ENCODE measurements at places on chromosomes 12 and 14.

DNA sequence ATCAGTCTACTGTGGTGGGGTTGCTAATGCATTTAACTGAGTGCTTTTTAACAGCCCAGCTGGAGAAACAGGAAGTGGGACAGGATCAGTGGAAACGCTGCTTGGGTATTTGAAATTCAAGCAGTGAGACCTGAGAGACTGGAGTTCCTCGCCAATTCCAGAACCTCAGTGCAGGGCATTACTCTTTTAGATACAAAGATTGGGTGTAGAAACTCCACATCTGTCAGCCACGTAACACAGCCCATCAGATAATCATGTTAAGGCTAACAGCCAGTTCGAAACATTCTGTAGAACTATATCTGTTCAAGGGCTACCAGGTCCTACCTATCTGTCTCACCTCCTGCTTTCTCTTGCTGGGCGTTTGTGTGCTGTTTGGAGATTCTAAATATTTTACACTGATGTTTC, 45.5 kb downstream of the RAD52 start:
- no peak for DNase-seq

- DNase-seq = no peak
Measured at GRCh38 chr12:10926269-10926668, 2.8 kb upstream of the PRH2 start.

DNA sequence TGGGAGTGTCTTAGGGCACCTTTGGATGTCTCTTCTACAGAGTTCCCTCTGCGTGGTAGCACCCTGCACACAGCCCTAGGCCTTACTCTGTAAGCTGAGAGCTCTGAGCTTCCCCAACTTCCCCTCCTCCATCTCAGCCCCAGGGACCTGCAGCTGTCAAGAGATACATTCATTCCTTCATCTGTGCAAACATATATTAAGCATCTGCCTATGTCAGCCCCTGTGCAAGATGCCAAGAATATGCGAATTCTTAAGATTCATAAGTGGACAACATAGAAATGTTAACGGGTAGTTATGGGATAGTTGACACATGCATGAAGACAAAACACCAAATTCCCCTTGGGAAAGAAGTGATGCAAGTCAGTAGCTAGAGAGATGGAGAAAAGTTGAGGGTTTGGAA, 190.8 kb downstream of the SLC41A2 start:
- no peak for DNase-seq

DNA sequence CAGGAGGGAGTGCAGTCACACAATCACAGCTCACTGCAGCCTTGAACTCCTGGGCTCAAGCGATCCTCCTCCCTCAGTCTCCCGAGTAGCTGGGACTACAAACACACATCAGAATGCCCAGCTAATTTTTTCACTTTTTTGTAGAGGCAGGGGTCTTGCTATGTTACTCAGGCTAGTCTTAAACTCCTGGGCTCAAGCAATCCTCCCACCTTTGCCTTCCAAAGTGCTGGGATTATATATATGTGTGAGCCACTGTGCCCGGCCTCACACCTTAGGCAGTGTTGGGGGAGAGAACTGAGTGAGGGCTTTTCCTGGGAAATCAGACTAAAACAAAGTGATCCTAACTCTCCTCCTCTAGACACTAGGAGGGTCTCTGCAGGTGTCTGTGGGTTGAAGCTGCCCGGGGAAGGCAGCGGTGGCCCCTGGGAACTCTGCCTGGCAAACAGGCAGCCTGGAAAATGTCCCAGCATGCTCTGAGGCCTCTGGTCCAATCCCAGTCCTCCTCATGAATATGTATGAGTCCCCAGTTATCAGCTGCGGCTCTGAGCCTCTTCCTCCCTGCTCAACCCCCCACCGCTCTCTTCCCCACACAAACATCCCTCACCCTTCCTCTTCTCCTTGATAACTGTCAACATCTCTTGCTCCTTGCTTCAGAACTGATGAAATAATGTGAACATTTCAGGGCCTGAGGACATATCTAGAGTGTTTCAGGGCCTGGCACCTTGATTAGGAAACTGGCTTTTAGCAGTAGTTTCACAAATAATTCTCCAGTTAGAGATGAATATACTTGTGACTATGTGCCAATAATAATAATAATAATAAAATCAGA, 7.9 kb upstream of the NAA25 start:
- DNase-seq = peak; percentile 36

DNA sequence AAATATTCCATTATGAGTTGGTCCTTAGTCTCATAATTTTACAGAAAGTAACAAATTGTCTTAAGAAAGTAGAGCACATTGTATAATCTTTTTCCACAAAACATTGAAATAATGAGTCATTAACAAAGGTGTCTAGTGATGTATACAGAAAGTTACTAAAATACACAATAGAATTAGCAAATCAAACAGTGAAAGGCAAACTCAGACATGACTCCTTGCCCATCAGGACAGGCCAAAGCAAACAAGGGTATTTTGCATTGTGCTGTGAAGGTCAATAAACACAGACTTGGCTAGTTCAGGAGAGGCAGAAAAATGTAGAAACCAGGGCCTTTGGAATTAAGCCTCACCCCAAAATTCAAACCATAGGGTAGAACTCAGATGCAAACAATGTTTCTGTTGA, 37.3 kb downstream of the SIX4 start:
- DNase-seq = no peak

DNA sequence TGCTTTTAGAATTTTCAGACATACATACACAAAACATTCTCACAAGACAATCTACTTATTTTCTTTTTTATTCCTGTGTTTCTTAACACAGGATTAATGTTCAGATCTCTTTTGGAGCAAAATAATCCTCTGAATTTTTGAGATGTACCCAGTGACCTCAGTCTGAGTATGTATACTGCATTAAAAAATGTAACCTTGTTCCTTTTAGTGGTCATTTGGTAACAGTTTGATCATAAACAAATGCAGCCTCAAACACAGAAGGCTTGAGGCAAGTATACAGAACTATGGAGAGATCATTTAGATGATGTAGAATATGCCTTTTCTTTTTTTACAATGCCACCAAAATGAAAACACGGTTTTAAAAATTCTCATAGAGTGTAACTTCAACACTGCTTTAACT, 9.7 kb downstream of the HIF1A start:
- no peak for DNase-seq

DNA sequence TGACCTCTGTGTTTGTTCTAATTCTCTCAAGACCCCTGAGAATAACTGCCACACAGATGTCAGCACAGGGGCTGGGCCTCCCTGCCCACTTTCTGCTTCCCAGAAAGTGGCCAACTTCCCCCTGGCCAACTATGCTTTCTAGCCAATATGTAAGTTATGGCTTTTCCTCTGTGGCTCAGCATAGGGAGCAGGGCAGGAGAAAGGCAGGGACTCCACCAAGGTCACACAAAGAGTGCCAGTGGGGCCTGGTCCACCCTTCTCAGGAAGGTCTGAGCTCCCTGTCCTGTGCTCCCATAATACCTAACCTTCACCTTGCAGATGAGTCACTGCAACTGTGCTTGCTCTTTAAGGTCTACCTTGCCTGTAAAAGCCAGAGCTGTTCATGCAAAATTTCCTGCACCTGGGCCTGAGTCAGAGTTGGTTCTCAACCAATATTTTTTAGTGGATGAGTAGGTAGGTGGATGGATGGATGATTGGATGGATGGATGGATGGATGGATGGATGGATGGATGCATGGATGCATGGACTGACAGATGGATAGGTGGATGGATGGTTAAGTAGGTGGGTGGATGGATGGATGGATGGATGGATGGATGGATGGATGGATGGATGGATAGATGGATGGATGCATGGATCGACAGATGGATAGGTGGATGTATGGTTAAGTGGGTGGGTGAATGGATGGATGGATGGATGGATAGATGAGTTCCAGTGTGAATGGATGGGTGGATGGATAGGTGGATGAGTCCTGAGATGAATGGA, 64.2 kb downstream of the DIO3 start:
- DNase-seq = no peak

- peak; percentile 71 for DNase-seq
Measured at GRCh38 chr12:6167327-6168280, 32.6 kb upstream of the CD9 start.

DNA sequence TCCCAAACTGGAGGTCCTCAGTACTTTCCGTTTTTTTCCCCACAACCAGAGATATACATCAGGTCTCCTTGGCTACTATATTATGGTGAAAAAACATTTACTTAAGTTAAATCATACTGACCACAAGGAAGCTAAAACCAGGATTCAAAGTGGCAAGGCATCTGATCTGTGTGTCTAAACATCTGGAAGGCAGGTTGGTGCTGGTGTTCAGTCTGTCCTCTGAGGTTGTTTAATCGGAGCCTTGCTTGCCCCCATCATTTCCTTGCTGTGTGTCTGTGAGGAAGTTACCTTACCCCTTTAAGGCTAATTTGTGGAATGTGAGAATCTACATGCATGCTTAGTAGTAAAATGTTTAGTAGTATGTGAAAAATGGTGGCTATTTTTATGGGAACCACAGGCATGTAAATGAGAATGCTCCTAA, 75.6 kb downstream of the GALNT4 start:
- no peak for DNase-seq

- DNase-seq = no peak
Measured at GRCh38 chr12:61781021-61781581, 479.1 kb upstream of the USP15 start.

GRCh38 chr12:18217966-18218365, 43.4 kb upstream of the PIK3C2G start:
- no peak for DNase-seq

GRCh38 chr12:121741743-121742142, 29.2 kb downstream of the TMEM120B start:
- DNase-seq = no peak

- DNase-seq = no peak
Measured at GRCh38 chr14:60204843-60205774, 39.9 kb upstream of the DHRS7 start.

DNA sequence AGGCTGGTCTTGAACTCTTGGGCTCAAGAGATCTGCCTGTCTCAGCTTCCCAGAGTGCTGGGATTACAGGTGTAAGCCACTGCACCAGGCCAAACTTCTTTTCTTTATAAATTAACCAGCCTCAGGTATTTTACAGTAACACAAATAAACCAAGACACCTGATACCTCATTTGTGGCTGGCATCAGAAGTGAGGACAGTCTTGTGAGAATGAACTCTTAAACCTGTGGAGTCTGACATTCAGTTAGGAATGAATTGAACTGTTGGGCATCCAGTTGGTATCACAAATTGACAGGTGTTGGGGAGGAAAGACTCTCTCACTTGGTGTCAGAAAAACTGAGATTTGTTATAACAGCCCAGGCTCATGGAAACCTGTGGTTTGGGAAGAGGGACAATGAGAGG, 120.5 kb downstream of the DENND5B start:
- DNase-seq = no peak

DNA sequence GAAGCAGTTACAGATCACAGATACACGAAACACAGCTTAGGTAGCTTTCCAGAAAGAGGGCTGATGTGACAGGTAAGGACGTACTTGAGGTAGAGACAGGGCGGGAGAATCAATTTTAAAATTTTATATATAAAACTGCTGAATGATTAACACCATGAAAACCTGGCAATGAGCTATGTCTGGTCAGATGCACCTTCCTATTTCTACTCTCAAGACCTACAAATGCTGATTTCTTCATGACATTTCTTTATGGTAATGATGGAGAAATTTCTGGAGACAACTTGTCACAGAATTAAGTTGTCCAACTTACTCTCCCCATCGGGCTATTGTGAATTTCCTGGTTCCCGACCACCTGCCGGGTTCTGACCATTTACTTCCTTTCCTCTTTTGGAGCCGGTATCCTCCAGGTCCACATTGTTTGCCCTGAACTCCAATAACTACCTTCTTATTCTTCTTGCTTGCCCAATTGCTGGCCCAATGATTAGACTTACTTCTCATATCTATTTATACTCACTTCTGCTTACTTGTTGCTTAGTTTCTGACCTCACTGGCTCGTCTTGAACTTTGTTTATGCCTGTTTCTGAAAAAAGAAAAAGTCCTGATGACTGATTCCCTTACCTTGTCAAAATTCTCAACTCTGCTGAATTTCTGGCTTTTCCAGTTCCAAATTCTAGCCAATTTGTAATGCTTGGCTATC, 12.8 kb upstream of the ATP2B1 start:
- DNase-seq = peak; percentile 23

GRCh38 chr12:25241167-25242020, 9.3 kb downstream of the KRAS start:
- peak; percentile 46 for DNase-seq

DNA sequence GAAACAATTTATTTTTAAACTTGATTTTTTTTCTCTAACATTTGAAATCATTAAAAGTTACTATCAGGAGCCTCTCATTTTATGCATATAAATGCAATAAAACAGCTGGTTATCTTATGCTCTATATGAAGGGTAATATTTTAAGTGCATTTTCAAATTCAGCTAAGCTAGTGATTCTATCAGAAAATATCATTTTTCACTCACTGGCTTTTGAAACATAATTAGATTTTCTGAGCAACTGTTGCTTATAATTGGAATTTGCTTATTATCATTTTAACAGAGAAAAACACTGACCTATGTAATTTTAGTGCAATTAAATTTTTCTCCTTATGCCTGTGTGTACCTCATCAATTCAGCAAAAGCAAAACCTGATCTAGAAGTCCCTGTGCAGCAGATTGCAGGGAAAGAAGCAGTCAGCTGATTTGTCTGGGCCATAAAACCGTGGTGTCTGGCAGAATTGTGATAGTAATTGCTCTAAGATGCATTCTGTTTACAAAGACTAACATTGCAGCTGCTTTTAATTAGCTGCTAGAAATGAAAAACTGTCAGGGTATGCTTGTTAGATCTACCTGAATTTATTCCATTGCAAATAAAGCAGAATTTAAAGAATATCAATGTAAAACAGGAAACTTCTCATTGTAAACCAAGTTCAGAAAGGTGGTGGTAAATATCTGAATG, 75.0 kb downstream of the BICD1 start:
- DNase-seq = no peak

- DNase-seq = no peak
Measured at GRCh38 chr12:12610711-12611110, 965 bp upstream of the CREBL2 start.

DNA sequence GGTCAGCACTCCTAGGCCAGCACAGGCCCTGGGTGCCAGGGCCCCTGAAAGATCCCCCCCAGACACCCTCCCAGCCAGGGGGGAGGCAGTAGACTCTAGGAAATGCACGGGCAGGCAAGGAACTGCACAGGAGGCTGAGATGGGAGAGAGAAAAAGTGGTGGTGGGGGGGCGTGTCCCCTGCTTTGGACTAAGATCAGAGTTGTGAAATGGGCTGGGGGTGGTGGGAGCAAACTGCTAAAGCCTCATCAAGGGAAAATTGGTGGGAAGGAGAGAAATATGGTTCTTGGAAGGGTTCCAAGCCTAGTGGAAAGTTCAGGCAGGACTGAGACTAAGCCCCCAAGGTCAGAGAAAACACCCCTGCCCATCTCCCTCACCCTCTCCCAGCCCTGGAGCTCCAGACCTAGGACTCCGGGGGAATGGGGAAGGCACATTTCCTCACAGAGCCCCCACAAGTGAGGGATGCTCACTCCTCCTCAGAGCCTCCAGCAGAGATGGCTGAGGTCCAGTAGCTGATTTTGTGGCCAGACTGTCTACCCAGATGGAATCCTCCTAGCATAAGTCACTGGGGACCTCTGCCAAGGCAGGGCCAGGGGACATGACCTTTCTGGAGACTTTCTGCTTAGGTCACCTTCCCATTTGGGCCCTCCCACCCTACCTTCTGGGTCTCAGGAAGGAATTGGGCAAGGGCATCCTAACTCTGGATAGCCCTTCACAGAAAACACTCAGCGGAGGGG, 29.8 kb downstream of the FIGNL2 start:
- no peak for DNase-seq

GRCh38 chr12:1277905-1278304, 286.9 kb downstream of the ERC1 start:
- DNase-seq = peak; percentile 69
